Femur (tissue), 1 donor: ENCODE measurements at places on chromosomes 1 and 21.
A peak's percentile ranks its signal among the peaks of the same experiment; 100 is the strongest.

DNA sequence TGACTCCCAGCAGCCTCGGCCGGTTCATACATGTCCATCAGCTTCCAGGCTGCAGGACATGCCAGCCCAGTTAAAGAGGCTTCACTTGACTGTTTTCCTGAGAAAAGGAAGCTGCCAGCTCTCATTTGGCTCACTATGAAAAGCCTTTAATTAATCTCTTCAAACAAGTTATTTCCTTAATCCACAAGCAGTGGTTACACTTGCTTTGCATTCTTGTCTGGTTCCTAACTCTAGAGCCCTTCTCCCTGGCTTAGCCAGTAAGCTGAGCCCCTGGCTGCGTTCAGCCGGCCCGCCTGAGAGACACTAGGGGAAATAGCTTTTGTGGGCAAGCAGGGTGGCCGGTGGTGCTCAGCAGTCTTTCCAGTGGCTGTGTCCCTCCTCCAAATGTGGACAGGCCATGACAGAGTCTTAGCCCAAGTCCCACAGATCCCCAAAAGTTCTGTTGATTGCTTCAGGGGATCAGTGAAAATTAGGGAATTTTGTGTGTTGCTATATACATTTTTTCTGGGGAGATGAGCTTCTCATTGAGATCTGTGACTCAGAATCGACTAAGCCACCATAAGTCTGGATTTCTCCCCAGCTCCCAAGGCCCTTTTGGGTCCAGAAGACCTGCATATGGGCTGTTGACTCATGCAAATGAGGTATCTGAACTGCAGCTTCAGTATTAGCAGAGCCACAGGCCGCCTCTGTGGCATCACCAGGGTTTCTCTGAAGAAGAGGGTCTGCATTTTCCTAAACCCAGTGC is 10.1 kb downstream of the ATF3 start:
- no peak for DNase-seq

- no peak for DNase-seq
Measured at GRCh38 chr1:243539636-243540035, 283.8 kb downstream of the SDCCAG8 start.

DNA sequence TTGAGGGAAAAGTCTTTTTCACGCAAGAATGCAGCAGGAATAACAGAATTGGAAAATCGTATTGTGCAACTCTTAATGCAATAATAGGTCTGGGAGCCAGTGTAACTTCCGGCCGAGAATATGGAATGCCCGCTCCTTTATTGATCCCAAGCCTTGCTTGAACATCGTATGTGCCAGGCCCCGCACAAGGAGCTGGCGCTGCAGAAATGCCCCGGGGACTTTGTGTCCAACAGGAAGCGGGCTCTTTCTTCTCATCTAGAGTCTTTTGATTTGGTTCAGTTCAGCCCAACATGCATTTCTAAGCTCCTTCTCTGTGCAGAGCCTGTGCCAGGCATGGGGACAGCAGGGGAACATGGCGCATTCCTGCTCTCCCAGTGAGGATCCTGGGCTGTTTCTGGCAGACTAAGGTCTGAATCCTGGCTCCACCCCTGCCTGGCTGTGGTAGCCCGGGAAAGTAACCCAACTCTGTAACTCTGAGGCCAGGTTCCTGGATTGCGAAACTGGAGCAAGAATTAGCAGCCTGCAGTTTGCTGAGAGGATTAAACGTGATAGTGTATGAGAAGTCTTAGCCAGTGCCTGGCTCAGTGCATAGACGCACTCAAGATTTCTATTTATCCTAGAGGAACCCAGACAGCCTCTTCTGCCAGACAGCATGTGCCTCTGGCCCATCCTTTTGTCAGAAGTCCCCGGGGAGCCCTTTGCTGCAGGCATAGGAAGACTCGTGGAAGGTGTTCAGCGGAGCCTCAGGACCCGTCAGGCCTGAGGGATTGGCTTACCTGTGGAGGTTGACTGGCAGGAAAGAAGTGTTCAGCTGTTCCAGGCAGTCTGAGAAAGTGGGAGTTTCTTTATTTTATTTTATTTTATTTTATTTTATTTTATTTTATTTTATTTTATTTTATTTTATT is 987 bp upstream of the CDCP2 start:
- peak; percentile 77 for DNase-seq

DNA sequence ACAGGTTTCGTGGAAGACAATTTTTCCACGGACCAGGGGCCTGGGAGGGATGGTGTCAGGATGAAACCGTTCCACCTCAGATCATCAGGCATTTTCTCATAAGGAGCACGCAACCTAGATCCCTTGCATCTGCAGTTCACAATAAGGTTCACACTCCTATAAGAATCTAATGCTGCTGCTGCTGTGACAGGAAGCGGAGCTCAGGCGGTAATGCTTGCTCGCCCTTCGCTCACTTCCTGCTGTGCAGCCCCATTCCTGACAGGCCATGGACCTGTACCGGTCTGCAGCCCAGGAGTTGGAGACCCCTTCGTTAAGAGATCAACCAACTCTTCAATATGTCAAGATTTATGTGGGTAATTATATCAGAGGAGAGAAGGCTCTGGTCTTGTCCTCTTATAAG is 3.3 kb upstream of the DHX9 start:
- DNase-seq: no peak

- no peak for DNase-seq
Measured at GRCh38 chr1:222877854-222878253, 63.0 kb downstream of the DISP1 start.

DNA sequence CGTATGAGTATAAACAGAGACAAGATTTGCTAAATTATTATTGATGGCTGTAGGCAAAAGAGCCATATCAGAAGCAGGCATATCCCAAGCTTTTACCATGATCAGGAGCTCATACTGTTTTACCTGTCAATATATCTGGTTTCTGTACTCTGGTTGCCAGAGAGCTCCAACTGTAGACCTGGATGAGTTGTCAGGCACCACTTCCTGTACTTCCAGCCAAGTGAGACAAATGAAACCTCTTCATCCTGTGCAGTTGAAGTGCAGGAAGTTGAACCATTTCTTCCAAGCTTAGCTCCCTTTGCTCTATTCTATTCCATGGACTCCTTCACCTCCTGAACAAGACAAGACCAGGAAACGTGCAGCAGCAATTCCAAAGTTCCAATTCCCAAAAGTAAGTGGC is 115.6 kb downstream of the ZNF281 start:
- DNase-seq: no peak

GRCh38 chr1:82073071-82073470 is 272.3 kb downstream of the ADGRL2 start:
- DNase-seq: no peak

DNA sequence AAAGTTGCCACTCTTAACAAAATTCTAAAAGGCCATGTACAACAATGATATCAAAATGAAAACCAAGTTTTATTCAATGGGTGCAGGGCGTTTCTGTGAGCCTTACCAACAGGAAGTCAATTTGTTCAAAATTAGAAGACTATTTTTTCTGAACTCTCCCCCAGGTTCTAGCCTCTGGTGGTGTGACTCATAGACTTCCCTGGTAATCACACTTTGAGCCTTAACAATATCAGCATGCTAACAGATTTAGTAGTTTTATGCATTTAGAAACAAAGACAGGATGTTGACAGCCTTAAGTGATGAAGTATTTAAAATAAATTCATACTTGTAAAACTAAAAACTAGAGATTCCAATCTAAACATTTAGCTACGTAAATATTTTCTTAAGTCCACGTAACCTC is 88.4 kb downstream of the LRRC8C start:
- DNase-seq: no peak

DNA sequence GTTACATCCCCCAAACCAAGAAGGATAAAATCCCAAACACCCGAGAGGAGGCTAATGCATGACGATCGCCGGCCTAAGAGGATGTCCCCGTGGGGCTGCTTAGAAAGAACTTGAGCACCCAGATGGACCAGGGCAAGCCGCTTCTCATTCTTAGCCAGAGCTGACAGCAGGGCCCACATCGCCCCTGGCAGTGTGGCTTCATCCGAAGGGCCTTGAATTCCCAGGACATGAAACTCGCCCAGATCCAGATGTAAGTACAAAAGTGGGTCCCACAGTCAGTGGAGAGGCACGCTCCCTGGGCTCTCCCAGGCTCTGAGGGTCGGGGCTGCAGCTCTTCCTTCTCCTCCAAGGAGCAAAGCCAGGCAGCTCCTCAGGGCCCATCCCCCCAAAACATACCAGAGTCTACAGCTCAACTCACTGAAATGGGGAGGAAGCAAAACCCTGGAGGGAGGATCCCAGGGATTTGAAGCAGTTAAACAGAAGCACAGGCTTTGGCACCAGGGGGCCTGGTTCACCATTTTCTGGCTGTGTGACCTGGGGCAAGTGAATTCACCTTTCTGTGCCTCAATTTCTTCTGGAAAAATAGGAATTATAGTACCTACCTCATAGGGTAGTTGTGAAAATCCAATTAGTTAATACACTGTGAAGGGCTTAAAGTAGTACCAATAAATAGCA is 85.6 kb downstream of the MAN1C1 start:
- no peak for DNase-seq

DNA sequence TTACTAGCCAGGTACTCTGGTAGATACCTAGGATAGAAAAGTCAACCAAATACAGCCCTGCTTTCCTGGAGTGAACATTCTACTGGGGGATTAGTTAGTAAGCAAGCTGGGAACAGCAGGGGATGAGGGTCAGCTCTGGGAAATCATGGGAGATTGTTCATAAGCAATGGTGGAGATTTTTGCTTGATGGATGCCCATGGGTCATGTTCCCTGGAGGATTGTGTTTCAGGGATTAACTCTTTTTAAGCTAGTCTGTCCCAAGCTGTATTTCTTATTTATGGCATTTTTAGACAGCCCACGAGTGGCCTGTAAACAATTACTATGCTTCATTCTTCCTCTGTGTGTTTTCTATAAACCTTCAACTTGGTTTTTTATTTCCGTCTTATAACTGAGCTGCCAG is 18.9 kb downstream of the CACHD1 start:
- no peak for DNase-seq

GRCh38 chr1:181898773-181899172 is 162.7 kb downstream of the ZNF648 start:
- DNase-seq: no peak

GRCh38 chr1:2962541-2962940 is 58.7 kb upstream of the ACTRT2 start:
- no peak for DNase-seq

DNA sequence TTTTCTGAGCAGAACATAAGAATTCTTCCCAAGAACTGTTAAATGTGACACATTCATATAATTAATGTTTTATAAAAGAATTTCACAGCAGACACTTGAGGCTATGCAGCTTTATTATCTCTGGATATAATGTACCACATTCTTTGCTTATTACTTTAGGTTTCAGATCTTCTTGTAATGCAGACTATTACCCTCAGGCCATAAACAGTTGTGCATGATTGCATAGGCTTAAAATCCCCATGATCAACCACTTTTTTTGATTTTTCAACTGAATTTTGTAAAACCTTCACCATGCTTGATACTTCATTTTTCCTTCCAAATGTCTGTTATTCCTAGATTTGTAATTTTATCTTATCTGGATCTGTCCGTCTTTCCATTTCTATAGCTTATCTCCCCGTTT is 1355.7 kb downstream of the BRINP3 start:
- DNase-seq: no peak

GRCh38 chr1:66296370-66296769 is 237.6 kb upstream of the SGIP1 start:
- no peak for DNase-seq

DNA sequence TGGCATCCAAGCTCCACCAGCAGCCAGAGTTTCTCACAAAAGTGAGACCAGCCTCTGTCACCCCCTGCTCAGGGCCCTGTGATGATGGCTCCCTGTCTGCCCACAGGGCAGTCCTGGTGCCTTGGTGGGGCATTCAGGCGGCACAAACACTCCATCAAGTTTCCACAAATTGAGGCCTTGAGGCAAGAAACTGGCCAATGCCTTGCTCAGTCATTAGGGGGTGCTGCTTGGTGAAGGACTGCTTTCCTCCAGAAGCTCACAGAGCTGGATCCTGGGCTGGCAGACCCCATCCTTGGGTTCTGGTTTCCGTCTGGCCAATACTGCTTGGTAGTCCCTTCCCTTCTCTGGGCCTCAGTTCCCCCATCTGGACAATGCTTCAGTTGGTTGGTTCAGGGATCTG is 12.5 kb upstream of the AHDC1 start:
- DNase-seq: peak; percentile 20

DNA sequence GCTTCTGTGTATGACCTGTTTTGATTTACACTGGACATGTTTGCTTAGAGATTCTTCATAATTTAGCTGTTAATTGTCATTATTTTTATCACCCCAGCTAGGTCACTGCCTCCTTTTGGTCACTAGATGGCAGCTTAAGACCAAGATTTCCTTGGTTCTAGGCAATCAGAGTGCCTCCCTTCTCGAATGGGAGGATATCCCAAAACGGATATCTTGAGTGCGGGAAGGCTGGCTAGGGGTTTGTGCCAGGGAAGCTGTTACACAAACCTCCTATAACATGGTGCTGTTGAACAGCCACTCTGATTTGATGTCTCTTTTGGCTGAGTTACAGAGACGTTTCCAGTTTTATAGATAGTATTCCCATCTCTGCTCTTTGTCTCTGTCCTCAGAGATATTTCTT is 283.5 kb downstream of the S1PR1 start:
- DNase-seq: peak; percentile 19

DNA sequence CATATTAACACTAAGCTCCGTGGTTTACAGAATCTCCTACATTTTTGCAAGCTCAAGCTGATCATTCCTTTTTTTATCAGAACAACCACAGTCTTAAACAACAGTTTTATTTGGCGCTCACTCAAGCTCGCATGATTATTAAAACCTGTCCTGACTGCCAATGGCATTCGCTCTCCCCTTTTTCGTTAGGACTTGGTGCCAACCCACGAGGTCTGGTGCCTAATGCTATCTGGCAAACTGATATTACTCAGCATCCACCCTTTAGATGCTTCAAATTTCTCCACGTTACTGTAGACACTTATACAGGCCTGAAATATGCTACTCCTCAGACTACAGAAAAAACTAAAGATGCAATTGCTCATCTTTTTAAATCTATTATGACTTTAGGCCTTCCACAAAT is 23.0 kb upstream of the ITLN1 start:
- DNase-seq: no peak

DNA sequence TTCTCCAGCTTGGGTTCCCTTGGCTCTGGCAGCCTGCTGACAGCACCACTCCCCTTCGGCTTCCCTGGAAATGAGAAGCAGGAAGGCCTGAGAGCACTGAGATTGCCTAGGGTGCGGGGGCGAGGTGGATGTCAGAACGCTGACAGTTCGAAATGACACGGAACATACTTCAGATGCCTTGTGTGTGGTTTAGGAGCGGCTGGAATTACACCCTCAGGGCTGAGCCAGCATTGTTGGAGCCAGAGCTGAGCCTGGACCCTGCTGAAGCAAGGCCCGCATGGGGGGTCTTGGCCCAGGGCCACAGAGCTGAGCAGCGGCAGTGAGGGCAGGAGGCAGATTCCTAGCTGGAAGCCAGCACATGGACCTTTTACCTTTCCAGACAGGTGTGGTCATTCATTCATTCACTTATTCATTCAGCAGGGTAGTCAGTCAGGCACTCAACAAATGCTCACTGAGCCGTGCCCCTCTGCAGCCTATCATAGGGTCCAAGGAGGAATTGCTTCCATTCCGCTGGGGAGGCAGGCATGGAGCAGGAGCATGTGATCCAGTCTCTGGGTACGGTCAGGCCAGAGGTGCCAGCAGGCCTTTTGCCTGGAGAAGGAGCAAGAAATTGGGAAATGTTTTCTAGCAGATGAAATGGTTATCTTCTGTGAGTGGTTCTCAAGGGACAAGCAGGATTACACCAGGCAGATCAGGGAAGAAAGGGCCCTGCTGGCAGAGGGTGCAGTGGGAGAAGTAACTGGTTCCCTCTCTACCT is 6.6 kb upstream of the FOXE3 start:
- DNase-seq: no peak
